ENCODE measurements at places on chromosomes 13 and 19.

- no peak for DNase-seq
Observed at GRCh38 chr19:4354282-4354681, 10.9 kb downstream of the MPND start.

DNA sequence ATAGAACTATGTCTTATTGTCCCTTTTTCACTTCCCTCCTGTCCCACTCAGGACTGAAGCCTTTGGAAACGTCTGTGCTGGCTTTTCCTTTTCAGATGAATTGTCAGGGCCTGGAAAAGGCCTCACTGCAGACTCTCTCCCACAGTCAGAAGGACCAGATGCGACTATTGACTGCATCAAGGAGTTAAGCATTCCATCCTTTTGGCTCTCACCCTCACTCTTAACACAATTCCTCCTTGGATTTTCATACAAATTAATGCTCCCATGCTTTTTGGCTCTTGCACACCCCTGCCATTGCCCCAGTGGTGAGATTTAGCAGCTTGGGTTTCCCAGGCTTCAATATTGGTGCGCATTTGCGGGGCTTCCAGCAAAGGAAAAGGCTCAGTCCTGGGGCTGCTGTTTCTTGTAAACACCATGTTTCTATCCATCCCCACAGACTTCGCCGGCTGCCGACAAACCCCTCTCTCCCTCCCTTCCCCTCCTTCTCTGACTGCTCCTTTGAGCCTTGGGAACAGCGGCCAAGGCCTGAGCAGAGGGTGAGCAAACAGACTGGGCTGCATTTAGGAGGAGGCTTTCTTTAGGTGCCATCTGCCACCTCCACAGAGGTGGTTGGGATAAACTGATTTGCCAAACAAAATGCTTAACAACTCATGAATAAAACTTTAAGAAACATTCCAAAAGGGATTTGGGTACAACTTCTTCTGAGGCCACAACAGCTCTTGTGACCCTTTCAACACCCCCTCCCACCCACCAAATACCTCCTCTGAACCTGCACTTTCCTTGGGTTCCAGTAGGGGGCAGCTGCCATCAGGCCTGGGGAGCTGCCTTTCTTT is 48.6 kb upstream of the PCDH8 start:
- DNase-seq: peak; percentile 77

DNA sequence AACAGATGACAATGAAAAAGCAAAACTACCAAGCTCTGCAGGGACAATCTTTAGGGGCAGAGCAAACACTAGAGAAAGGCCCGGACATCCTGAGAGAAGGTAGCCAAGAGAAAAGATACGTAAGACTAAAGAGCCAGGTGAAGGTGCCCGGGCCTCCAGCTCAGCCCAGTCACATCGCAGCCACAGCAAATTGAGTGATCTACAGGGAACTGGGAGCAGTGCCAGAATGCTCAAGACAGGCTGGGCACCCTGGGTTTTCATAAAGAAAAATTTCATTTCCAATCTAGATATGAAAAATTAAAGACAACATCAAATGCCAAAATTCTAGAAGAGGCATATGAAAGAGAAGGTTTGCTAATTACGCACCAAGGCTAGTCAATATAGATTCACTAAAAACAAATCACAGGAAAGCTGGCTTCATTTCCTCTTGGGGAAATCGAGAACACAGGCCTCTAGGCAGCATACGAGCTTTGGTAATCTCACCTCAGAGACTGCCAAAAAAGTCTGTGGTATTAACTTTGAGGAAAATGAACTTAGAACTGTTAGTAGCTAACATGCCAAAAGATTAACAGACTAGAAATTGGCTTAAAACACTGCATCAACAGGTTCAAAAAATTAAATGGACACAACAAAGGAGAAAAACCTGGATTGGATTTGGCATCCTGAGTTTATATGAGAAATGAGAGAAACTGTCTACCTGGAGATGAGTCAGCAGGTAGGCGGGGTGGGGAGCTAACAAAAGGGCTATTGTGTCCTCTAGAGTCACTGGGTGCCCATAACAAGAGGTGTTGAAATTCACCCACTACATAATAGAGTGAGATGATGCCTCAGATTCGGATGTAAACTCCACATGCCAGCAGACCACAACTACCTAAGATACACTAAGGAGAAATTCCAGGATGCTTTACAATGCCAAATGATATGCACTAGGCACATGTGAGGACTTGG is 6.6 kb downstream of the ANKRD10 start:
- no peak for DNase-seq

DNA sequence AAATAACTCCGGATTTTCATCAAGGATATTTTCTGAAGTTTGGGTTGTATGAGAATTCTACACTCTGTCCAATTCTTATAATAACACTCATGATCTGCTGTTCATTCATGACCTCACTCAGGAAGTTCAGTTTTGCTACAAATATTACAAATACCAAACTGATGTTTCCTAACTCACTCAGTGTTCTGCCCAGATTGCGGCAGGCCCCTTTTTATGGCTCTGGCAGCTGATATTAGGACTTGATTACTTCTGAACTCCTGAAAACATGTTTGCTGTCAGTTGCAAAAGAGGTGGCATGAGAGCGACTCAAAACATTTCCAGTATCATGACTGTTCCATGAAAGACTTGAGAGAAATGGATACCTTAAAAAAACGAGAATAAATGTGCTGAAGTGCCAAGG is 188.0 kb downstream of the RGCC start:
- peak; percentile 26 for DNase-seq

DNA sequence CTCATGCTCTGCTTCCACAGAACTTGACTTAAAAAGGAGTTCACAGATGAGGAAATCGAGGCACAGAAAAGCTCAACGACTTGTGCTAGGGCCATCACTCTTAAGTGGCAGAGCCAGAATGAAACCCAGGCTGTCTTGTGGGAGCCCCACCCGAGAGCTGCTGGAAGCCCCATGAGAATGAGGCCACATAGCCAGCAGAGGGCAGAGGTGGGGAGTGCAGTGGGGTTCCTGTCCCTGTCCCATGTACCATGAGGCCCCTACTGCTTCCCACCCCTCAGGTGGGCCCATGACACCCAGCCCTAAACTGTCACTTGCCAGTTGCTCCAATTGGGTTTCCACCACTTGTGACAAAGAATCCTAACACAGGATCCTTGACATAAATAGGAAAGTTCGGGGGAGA is 175.9 kb downstream of the IRS2 start:
- no peak for DNase-seq

GRCh38 chr13:70585109-70585508 is 476.9 kb upstream of the KLHL1 start:
- no peak for DNase-seq

GRCh38 chr19:46340051-46340659 is 6.7 kb upstream of the PPP5C start:
- no peak for DNase-seq

- peak; percentile 49 for DNase-seq
Observed at GRCh38 chr13:39875111-39875987, 219.9 kb downstream of the COG6 start.

GRCh38 chr13:59343993-59344822 is 819.5 kb downstream of the DIAPH3 start:
- no peak for DNase-seq

All from muscle of back (tissue), 13 donors.